NCI-H510A (cell line): ENCODE measurements at places on chromosomes 3 and 15.

DNA sequence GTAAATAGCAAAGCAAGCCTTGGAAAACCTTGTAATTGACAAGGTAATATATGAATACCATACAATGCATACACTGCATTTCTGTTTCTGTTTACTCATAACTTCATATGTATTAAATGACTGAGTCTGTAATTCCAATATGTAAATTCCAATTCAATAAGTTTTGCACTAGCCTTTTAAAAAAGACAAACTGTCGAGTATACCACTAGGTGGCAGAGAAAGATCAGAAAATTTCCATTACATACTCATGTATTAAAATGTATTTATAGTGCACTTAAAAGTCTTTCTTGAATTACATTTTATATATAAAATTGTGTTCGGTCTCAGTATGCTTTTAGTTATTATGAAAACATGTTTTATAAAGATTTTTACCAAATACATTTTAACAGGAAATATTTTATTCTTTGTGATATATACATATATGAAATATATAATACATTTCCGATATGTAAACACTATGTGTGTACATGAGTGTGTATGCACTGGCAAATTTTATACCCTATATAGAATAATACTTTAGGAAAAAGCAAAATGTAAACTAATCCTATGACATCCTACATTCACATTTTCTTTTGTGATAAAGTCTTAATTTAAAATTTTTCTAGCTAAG is 216.8 kb downstream of the VGLL3 start:
- no peak for DNase-seq

- DNase-seq: no peak
Measured at GRCh38 chr15:29294732-29295325, 25.2 kb upstream of the NSMCE3 start.

DNA sequence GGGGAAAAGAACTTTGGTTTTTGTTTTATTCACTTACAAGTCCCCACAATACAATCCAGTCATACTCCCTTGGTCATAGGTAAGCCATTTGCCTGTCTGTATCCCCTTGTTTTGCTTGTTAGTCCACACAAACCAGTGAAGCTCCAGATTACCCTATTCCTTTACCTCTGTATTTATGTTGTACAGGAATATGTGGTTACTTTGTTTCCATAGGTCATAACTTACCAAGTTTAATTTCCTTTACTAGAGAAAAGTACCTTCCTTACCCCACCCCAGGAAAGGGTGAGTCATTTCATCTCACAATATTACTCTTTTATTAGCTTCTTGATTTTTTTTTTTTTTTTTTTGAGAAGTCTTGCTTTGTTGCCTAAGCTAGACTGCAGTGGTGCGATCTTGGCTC is 113.4 kb upstream of the LRRFIP2 start:
- DNase-seq: no peak

DNA sequence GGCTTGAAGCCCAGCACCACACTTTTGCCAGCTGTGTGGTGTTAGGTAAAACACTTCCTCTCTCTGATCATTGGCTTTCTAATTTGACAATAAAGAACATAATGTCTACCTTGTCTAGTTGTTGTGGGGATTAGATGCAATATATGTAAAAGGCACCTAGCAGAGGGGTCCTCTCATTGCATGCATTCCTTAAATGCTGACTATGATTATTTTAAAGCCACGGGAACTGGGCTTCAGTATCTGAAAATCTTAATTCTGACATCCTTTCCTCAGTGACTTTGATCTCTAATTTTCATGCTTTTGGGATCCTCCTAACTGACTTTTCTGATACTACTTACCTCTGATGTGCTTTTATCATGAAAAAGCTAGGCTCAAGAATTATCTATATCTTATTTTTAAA is 596.3 kb downstream of the TAFA4 start:
- no peak for DNase-seq

DNA sequence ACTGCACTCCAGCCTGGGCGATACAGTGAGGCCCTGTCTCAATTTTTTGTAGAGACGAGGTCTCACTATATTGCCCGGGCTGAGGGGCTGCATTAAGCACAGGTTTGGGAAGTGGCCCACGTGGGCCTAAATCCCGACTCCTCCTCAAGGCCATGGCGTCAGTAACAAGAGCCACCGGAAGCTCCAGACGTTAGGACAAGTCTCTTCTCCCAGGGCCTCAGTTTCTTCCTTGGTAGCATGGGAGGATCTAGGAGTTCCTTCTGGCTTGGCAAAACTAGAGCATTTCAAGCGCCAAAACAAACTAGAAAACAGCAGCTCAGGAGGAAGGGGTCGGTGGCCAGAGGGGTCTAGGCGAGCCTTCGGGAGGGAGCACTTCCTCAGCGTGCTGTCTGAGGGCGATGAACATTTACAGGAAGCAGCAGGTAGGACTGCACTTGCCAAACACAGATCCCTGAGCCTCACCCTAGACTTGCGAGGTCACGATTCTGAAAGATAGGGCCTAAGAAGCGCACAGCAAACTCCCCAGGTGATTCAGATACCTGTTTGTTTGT is 536 bp downstream of the SNAPC5 start:
- no peak for DNase-seq

DNA sequence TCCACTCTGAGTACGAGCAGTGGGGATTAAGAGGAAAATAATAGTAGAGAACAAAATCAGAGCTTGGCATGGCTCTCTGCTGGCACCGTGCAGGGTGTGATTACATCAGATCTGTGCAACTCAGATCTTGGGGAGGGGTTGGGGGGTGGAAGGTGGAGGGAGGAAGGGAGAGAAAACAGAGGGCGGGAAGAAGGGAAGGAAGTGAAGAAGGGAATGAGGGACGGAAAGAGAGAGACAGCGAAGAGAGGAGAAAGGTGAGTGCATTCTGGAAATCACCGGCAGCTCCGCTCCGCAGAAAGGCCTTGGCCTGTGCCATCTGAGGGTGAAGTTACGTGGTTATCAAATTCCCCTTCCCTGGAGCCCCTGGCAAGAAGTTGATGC is 31.0 kb upstream of the ADAMTS17 start:
- no peak for DNase-seq

DNA sequence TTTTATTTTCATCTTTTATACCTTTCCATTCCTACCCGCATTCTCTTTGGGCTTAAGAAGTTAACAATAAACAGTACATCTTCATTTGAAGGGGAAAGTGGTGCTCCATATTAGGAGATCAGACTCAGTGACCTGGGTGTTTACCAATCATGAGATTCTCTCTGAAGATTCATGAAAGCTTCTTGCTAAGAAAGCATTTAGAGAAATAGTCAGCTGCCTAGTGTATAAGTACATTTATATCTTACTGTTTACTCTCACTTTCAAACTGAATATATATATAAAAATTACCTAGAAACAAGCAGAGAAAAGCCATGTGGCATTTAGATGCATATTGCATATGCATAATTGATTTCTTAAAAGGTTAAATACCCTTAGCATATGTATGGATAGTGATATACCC is 100.5 kb downstream of the KCNH8 start:
- DNase-seq: no peak

DNA sequence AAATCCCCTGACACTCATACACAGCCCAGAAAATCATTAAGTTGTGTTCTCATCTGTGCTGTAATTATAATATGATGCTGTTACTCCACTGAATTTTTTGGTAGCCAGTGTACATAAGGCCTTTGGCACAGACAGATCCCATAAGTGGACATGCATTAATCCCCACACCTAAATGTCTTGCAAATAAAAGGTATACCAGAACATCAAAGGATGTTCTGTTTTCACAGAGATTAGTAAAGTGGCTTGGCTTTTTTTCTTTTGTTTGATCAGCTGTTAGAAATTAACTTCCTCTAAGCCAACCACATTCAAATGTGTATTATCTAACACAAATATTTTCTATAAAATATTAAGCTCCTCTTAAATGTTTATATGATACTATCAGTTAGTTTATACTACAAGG is 2.7 kb downstream of the SST start:
- peak; percentile 26 for DNase-seq

DNA sequence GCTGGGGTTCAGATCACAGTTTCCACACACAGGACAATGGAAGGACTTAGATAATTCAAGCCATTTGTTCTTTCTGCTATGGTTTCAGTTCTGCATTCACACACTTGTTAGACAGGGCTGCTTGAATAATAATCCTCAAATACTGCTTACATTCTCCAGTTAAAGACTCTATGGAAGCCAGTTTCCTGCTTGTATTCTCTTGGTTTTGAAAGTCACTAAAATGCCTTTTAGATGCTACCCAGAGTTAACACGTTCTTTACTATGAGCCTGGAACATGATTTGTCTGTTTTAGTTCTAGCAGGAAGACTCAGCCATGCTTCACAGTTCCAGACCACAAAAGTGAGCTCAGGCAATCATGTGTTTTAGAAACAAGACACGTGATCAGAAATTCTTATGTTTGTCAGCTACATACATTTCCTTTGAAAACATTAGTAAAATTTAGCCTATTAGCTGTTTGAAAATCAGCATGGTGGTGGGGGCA is 152.4 kb downstream of the LEKR1 start:
- DNase-seq: no peak

DNA sequence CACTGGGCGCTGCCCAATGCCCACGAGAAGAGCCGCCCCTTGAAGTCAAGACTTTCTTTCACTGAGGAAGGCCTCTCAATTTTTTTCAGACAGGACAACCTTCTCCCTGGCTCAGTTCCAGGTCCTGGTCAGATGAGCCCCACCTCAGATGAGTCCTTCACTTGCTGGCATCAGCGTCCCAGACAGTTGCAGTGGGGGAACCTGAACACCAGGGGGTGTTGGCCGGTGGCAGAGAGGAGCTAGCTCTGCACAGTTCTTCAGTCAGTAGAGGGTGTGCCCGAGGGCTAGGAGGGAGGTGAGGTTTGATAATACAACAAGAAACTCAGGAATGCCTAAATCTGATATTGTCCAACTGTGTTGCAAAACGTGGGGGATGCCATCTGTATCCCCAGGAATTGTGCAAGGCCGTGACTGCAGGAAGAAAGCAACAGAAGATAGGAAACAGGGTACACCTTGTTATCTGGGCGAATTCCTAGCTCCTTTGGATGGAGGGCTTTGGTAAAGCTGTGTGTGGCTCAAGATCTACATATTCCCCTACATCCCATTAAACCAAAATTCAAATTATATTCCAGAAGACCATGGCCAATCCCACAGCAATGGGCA is 34.3 kb downstream of the CCR3 start:
- no peak for DNase-seq

GRCh38 chr3:17092583-17092933 is 207.8 kb downstream of the PLCL2 start:
- no peak for DNase-seq

DNA sequence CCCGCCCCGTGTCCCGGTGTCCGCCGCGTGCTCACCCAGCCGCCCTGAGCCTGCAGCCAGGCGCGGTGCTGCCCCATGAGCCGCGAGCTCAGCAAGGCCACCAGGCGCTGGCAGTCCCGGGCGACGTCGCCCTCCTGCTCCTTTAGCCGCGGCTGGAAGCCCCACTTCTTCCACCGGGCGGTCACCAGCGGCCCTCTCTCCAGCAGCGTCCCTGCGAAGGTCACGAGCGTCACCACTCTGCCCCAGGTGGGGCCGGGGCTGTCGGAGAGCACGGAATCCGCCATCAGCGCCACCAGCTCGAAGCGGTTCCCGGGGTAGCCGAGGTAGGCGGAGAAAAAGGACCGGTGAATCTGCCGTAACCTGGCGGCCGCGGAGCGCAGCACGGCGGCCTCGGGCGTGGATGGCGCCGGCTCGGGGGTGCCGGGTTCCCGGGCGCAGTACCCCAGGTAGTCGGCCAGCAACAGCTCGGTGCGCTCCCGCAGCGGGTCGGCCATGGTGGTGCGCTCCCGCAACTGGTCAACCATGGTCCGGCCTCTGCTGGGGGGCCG is 298 bp downstream of the BCL2L10 start:
- DNase-seq: peak; percentile 21

DNA sequence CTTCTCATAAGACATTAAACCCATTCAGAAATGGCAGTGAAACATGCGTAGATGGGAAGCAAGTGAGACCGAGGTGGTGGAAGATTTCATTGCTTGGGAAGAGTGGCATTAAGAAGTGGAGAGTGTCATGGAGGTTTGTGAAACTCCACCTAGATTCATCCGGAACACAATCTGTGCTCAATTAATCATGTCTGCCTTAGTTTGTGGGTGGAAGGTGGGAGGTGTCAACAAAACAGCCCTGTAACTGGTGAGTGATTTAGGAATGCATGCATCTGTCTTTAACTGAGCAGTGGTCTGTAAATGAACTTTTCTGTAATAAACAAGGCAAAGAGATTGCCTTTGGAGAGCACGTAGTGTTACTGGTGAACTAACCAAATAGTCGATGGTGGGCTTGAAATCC is 113.7 kb downstream of the WNT5A start:
- DNase-seq: no peak

- no peak for DNase-seq
Measured at GRCh38 chr3:125125821-125126245, 70.0 kb upstream of the HEG1 start.

GRCh38 chr15:93859176-93859575 is 372.2 kb upstream of the MCTP2 start:
- DNase-seq: no peak

DNA sequence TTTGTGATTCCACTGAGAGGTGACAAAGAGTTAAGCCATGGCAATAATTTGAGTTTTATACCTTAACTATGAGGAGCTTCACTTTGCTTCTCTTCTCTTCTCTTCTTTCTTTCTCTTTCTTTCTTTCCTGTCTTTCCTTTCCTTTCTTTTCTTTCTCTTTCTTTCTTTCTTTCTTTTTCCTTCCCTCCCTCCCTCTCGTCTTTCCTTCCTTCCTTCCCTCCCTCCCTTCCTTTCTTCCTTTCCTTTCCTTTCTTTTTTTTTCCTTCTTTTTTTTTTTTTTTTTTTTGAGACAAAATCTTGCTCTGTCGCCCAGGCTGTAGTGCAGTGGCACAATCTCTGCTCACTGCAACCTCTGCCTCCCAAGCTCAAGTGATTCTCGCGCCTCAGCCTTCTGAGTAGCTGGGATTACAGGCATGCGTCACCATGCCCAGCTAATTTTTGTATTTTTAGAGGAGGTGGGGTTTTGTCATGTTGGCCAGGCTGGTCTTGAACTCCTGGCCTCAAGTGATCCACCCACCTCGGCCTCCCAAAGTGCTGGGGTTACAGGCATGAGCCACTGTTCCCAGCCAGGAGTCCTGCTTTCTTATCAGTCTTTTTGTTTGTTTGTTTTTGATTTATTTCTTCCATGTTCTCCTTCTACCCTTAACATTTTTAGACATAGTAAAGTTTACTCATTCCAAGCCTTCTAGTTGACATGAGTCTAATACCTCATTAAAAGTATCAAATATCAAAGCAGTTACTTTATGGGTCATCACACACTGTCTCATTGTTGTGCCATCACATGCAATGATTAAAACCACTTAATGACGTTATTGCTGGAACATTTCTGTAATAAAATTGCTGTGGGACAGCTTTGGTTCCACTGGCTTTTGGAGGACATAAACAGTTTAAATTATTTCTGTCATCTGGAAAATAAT is 29.9 kb downstream of the SLC49A4 start:
- DNase-seq: no peak
